ENCODE measurements at places on chromosomes 7 and 10.

GRCh38 chr7:90536449-90536848, 59.7 kb upstream of the CDK14 start:
- H3K36me3 ChIP-seq = no peaks in the 10 kb centered on the region
- H3K27ac ChIP-seq = no peak overlapping the region
- DNase-seq = no peak
- H3K27me3 ChIP-seq = no peaks in the 10 kb centered on the region
- H3K4me1 ChIP-seq = no peaks in the 10 kb centered on the region
- H3K4me3 ChIP-seq = no peak overlapping the region

DNA sequence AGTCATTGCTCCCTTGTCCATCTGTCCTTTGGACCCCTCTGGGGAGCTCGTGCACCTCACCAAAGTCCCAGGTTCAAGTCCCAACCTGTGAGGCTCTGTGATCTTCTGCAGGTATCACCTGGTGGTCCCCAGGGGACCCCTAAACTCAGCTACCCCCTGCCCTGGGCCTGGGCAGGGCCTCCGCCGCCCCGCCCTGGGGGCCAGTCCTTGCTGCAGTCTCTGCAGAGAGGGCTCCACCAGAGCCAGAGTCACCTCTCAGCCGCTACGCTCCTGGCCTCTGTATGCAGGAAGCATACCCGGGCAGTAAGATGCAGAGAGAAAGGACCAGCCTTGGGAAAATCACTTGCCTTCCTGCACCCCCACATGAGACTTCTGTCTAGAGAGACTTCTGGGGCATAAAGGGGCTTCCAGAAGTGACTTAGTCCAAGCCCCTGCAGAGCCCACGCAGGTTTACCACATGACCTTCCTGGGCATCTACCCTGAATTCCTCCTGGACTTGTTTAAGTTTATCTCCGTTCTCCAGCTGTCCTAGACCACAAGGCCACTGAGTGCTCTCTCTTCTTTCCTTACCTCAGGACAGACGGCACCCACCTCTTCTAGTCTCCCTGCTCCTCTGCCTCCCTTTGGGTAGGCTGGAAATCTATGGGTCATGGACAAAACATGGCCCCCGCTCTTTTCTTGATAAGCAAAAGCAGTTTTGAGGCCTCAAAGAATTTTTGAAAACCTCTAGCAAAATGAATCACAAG, 21.2 kb downstream of the CALML5 start:
- H3K4me3 ChIP-seq = no peak overlapping the region
- DNase-seq = no peak
- H3K27me3 ChIP-seq = peaks cover 3% of the 10 kb centered on the region
- H3K4me1 ChIP-seq = peaks cover 49% of the 10 kb centered on the region

DNA sequence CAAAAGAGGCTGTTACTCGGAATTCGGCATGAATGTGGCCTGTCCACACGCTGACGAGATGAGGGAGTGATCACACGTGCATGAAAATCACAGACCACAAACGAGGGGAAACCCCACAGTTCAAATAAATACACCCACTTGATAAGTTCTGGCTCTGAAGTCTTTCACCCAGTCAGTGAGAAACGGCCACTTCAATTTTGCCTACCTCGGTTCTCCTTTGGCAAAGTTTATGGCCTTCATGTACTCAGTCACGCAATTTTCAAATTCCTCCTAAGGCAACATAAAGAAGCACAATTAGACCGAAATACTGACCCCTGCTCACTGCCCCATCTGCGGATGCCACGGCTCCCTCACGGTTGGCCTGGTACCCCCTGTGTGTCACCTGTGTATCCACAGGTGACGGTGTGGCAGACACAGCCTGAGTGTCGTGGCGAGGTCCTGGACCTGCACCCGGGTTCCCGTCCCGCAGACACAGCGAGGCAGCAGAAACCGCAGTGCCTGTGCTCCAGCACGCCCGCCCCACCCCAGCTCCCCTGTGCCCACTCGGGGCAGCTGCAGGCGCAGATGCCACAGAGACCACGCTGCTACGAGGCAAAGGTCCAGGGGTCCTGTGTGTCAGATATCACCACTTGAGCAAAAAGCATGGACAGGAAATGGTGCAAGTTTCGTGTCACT, 1.4 kb downstream of the CFAP46 start:
- peaks cover 43% of the 10 kb centered on the region for H3K27me3 ChIP-seq
- H3K4me3 ChIP-seq = no peak overlapping the region
- H3K4me1 ChIP-seq = 0 out of 2 replicates have a peak, but pooled peaks cover 9% of the 10 kb centered on the region
- DNase-seq = no peak

- no peak overlapping the region for H3K27ac ChIP-seq
- no peaks in the 10 kb centered on the region for H3K36me3 ChIP-seq
- DNase-seq = no peak
- no peaks in the 10 kb centered on the region for H3K27me3 ChIP-seq
- no peak overlapping the region for H3K4me3 ChIP-seq
Measured at GRCh38 chr10:61635471-61635870, 27.3 kb upstream of the CABCOCO1 start.

DNA sequence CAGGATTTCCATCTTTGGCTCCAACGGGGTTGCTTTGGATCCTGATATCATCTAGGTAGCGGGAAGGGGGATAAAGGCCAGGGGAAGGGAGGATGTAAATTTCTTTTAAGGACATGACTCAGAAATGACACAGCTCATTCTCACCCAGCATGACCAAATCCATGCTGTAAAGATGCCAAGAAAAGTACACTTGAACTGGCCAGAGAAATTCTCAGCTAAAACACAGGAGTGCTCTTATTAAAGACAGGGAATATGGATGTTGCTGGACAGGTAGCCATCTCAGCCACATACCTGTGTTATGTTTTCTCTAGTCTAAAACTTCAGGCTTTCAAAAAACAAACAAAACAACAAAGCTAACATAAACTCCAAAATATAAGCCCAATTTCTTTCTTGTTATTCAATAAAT, 68.3 kb downstream of the NAMPT start:
- no peak overlapping the region for H3K27ac ChIP-seq
- no peak for DNase-seq
- no peaks in the 10 kb centered on the region for H3K36me3 ChIP-seq
- no peak overlapping the region for H3K4me3 ChIP-seq
- H3K4me1 ChIP-seq = no peaks in the 10 kb centered on the region

GRCh38 chr10:17348011-17348500, 106.3 kb downstream of the ST8SIA6 start:
- H3K27me3 ChIP-seq = no peaks in the 10 kb centered on the region
- no peaks in the 10 kb centered on the region for H3K4me1 ChIP-seq
- H3K36me3 ChIP-seq = no peaks in the 10 kb centered on the region
- no peak for DNase-seq
- H3K27ac ChIP-seq = no peak overlapping the region
- H3K4me3 ChIP-seq = no peak overlapping the region

GRCh38 chr7:133016604-133017003, 65.3 kb downstream of the CHCHD3 start:
- H3K27me3 ChIP-seq = no peaks in the 10 kb centered on the region

DNA sequence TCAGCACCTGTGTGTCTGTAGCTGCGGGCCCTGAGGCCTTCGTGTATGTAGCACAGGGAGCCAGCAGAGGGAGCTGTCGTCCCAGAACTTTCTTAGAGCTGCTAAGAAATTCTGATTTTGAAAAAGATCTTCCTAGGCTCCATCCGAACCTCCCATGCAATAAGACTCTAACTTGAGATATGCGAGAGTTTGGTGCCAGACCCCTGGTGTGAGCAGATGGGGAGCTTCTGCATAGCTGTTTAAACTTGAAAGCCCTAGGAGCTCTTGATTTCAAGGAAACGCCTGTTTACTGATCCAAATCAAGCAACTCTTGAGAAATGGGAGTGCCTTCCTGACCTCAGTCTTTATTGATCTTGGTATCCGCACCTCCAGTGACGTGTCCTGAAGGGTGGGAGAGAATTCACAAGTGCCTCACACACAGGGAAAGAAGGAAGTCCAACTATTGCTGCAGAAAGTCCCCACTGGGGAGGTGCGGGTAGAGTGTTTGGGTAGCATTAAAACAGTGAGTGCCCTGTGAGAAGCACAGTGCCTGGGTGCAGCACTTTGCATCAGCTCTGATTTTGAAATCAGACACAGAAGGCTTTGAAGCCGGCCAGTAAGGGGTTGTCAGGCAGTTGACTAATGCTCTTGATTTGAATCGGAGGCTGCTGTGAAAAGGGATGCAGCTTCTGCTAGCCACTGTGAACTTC, 66.4 kb upstream of the STRIP2 start:
- H3K4me1 ChIP-seq = no peaks in the 10 kb centered on the region
- peak; percentile 36 for DNase-seq
- no peak overlapping the region for H3K4me3 ChIP-seq

GRCh38 chr7:50730446-50731400, 52.0 kb downstream of the GRB10 start:
- H3K27me3 ChIP-seq = no peaks in the 10 kb centered on the region
- peak; percentile 46 for DNase-seq
- no peaks in the 10 kb centered on the region for H3K36me3 ChIP-seq

DNA sequence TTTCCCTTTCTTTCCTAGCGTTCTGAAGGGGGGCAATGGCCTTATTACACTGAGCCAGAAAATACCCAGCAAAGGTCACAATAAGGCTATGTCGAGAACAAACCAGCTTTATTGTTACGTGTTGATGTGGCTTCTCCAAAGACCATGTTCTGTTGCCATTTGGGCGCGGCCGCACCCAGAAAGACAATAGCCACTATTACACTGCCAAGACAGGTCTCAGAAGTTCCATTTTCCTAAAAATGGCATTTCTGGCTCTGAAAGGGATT, 77.8 kb downstream of the PROSER2 start:
- peaks cover 61% of the 10 kb centered on the region for H3K4me1 ChIP-seq
- H3K36me3 ChIP-seq = no peaks in the 10 kb centered on the region
- H3K4me3 ChIP-seq = no peak overlapping the region
- no peak overlapping the region for H3K27ac ChIP-seq
- H3K27me3 ChIP-seq = no peaks in the 10 kb centered on the region
- no peak for DNase-seq

GRCh38 chr7:133704453-133704852, 422.7 kb upstream of the LRGUK start:
- H3K4me1 ChIP-seq = peaks cover 14% of the 10 kb centered on the region
- DNase-seq = no peak
- no peak overlapping the region for H3K4me3 ChIP-seq
- no peaks in the 10 kb centered on the region for H3K27me3 ChIP-seq
- no peaks in the 10 kb centered on the region for H3K36me3 ChIP-seq

GRCh38 chr10:18561861-18562551, 89.4 kb downstream of the NSUN6 start:
- H3K27me3 ChIP-seq = no peaks in the 10 kb centered on the region
- H3K36me3 ChIP-seq = peaks cover 17% of the 10 kb centered on the region
- H3K4me1 ChIP-seq = no peaks in the 10 kb centered on the region
- DNase-seq = no peak
- no peak overlapping the region for H3K4me3 ChIP-seq

- H3K4me3 ChIP-seq = no peak overlapping the region
- no peak for DNase-seq
- H3K4me1 ChIP-seq = no peaks in the 10 kb centered on the region
- H3K36me3 ChIP-seq = no peaks in the 10 kb centered on the region
- no peaks in the 10 kb centered on the region for H3K27me3 ChIP-seq
- no peak overlapping the region for H3K27ac ChIP-seq
Measured at GRCh38 chr7:84949501-84949900, 237.4 kb downstream of the SEMA3D start.

GRCh38 chr7:127592550-127592949, 986 bp upstream of the FSCN3 start:
- DNase-seq = no peak
- peaks cover 15% of the 10 kb centered on the region for H3K36me3 ChIP-seq

DNA sequence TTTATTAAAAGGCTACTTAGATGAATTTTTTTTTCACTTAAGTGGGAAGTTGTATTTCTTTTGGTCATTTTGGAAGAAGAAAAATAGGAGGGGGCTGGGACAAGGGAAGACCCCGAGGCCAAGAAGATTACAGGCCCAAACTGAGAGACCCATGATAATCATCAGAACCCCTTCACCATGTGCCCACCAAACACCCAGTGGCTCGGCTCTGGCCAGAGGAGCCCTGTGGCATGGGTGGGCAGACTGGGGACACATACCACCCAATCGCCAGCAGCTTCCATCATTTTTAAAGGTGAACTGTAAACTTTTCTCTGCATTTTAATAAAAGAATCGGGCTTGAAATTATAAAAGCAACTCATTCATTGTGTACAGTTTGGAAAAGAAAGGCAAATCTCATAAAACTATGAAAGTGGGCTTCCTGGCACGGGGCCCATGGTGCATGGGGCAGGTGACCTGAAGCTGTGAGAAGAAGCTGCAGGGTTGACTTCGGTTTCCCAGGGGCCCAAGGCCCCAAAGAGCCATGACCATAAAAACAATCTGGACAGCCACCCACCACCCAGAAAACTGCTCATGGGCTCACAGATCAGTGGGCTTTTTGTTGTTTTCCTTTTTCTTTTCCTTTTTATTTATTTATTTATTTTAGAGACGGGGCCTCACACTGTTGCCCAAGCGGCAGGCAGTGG, 29.4 kb upstream of the RET start:
- peaks cover 6% of the 10 kb centered on the region for H3K27me3 ChIP-seq
- no peaks in the 10 kb centered on the region for H3K36me3 ChIP-seq
- no peaks in the 10 kb centered on the region for H3K4me1 ChIP-seq

DNA sequence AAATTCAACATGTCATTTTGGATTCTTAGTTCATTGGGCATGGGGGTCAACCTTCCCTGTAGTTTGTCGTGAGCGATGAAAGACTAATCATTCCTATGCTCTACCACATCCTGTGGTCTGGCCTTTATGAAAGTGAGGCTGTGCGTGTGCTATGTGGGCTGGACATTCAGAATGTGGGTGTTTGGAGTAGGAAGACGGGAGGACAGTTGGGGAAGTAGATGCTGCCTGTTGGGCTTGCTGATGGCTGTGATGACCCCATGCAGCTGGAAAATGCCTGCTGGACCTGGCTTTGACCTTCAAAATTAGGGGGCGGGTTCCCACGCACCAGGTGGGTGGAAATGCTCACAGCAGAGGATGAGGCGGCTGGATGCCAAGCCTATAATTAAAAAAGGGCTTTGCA, 90.9 kb upstream of the MKI67 start:
- peaks cover 53% of the 10 kb centered on the region for H3K27me3 ChIP-seq
- no peak overlapping the region for H3K4me3 ChIP-seq

All from HepG2 (cell line).